ENCODE measurements at places on chromosomes 4 and X.

- DNase-seq, result no peak
Observed at GRCh38 chrX:107135049-107135964, 16.7 kb upstream of the RBM41 start.

DNA sequence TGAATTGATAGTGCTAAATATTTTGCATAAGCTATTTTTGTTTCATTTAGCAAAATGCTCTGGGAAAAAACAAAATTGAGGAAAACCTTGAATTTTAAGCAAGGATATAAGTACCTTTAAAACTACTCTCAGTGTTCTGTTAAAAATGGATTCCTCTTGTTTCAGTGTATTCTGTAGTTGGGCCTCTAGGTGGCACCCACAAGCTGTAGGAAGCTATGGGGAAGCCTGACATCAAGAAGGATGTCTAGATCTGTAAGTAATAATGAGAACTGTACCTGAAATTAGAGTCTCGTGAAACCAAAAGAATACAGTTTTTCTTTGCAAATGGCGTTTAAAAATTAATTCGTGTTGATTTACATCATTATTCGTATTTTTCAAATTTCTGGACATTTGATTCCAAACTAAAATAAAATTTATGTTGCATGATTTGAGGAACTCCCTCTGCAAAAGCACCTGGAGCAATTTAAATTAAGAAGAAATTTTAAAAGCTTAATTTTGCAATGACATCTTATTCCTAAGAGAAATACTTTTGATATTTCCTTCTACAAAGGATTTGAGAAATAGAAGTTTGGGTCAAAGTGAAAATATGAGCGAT is 51.2 kb downstream of the TMPRSS11E start:
- peak; percentile 75 for DNase-seq

GRCh38 chrX:152992115-152992514 is 1.8 kb downstream of the PNMA5 start:
- no peak for DNase-seq

DNA sequence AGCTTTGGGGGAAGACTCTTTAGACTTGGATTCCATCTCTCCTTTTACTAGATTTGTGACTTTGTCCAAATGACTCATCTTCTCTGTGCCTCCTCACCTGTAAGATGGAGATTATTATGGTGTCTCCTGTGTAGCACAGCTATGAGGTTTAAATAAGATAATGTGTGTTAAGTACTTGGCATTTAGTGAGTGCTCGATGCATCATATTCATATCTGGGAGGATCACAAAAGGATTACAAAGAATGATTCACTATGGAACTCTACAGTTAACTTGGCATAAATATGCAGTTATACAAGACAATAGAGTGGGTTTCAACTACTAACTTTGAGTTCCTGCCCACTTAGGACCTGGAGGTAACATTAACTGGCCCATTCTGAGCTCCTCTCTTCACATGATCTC is 2.3 kb downstream of the GBA3 start:
- DNase-seq, result no peak

DNA sequence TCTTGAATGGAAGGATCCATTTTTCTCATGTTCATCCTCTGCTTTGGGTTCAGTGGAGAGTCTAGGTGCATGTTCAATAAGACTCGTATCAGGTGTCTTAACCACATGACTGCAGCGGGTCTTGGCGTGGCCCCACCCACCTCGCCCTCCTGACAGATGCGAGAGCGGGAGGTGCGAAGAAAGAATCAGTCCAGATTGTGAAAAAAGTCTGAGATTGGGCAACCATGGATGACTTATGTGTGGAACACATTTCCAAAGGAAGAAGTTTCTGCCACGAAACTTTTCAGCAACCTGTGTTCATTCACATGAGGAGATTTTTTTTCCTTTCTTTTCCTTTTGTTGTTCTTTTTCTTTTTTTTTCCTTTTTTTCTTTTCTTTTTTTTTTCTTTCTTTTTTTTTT is 66.8 kb downstream of the NSD2 start:
- no peak for DNase-seq

Measured in umbilical cord (tissue), 2 donors.